Activated T-cell treated with anti-CD3 and anti-CD28 coated beads for 1 hour (primary cell): ENCODE measurements at places on chromosomes 1 and 21.

DNA sequence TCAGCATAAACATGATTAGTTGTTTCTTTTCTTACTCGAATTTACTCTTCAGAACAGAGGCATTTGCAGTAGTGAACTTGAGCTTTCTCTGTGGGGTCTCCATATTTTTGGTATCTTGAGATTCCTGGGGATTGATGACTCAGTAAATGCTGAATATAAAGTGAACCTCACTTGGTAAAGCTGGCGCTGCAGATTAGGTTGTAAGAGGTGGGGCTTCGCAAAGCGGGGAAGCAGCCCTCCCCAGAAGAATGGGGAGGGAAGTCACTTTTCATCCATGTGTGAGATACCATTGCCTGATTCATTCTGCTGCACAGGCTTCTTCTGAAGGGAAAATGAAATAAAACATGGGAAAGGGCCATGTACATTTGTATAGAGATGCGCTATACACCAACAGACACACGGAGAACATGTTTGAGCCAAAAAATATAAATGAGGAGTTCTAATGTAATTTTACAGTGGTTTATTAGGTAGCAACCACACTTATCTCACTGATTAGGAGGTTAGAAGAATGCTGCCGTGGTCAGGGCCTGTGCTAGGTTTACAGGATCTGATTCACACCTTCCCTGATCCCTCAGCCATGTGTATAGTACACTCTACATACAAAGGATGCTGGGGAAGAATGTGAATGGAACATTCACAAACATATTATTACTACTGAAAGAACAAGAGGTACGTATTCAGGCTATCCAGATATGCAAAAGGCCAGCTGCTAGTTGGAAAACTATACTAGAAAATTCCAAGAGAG lies 63.5 kb downstream of the DNTTIP2 start:
- DNase-seq: no peak

DNA sequence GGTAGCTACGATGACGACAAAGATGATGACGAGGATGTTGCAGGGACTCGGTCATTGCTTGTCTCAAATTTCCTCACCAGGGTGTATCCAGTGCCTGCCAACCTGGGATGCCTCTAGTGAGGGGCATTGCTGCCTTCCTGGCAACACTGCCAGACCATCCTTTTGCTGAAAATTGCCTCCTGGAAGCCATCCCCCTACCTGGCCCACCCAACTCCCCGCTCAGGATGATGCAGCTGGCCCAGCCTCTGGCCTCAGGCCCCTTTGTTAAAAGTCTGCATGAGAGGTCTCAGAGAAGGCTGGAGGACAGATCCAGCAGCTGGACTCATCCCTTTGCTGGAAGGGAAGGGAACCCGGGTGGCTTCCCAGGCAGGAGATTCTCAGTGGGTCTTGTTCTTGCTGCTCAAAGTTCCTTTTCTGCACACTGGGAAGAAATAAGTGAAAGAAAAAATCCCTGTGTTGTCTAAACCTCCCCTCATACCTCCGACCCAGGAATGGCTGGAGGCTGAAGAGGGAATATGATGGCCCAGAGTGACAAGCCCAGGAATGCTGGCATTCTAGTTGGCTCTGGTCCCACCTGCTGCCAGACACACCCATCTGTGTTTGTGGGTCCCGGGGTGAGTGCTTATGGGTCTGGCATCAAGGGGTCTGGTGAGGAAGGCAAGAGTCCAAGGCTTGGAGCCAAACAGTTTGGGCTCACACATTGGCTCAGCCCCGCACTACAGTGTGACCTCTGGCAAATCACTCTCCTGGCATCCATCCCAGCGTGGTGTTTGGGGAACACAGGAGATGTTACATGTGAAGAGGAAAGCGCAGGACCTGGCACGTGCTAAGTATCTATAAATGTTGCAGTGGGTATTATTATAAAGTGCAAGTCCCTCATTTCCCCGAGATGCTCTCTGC lies 6.7 kb upstream of the FNDC5 start:
- DNase-seq: no peak

GRCh38 chr1:44641126-44642102 lies 32.9 kb downstream of the TMEM53 start:
- no peak for DNase-seq

DNA sequence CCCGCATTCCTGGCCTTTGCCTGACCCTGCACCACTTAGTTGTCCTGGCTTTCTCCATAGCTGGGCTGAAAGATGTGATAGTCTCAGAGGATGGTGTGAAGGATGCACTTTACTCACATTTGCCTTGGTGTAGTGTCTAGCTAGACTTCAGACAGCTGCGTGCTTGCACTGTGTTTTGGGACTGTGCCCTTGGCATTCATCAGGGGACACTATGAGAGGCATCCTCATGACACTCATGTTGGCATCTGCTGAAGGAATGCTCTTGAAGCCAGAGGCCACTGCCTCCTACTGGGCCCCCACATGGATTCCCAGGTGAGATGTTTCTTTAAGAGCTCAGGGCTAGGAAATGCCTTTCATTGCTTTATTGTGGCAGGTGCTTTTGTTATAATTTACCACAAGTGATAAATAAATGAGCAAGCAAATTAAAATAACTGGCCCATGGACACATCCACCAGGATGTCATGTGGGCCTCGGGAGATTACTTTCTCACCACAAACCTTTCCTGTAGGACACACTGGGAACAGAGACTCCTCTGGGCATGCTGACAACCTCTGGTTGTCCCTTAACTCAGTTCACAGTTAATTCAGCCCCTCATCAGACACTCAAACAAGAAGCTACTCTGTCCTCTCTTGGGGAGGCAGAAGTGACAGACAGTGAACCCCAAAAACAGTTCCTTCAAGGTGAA lies 99.4 kb upstream of the SPATA6 start:
- no peak for DNase-seq

- no peak for DNase-seq
These were observed 157.6 kb downstream of the PGBD5 start for GRCh38 chr1:230268371-230269170.

- DNase-seq: no peak
These were observed 7.2 kb upstream of the MAP10 start for GRCh38 chr1:232797856-232798510.

- no peak for DNase-seq
These were observed 30.4 kb upstream of the GNG12 start for GRCh38 chr1:67863637-67864036.

DNA sequence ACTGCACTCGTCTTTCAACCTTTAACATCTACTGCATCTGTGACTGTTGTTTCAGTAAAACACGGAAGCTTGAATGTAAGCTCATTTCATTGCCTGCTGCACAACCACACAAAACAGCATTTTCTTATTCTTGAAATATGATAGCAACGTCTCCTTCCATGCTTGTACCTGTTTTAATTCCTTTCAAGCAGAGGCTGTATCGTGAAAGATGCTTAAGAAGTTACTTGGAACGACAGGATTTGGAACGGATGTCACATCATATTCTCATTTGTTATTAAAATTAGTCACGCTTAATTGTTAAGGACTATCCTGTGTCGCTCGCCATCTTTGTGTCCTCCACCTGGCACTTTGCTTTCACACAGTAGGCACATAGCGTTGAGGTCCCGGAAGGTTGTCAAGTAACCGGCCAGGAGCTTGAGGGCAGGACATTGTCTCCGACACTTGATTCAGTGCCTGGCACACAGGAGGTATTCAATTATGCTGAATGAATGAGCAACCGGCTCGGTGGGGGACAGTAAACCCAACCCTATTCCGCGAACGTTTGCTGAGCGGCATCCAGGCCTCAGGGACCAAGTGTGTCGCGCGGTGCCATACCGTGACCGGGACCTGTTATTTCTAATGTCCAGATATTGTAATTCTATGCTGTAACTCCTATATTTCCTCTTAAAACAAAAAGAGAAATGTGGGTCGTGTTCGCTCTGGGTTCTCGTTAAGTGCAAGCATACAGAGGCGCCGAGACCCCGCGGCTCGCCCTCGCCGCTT lies 499 bp upstream of the SH3GLB1 start:
- DNase-seq: peak; percentile 29

DNA sequence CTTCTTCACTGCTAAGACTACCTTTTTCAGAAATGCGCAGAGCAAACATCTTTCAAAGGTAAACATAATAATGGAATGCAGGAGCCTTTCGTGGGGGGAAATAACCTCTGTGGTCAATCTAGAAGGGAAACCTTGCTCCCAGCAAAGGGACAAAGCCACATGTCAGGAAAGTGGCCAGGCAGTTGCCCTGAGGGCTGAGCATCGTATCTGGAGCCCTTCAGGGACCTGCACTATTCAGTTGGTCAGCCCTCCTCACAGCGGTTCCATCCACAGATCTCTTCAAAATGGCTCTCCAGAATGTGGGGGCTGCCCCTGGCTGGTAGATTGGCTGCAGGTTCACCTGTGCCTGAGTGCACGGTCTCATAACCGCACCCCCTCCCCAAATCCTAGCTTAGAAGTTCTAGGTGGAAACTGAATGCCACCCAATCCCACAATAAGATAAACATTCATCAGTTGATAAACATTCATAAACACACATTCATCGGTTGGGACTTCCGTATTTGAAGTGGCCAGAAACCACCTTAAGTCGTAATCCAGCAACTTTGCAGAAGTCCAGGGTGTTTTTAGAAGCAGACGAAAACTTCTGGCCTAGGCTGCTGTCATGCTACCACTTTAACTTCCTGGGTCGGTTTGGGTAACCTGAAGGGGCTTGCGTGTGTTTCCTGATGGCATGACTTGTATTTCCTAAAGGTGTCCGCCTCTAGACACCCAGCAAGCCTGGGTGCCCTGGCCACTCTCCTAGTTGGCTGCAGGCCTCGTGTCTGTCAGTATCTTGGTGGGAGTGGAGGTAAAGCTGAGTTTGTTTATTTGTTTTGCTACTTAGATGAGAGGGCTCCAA lies 50.5 kb downstream of the RASSF5 start:
- DNase-seq: no peak

- no peak for DNase-seq
These were observed 6.1 kb upstream of the PSMA5 start for GRCh38 chr1:109432336-109432735.

GRCh38 chr21:46149205-46149901 lies 6.0 kb downstream of the FTCD start:
- no peak for DNase-seq

- no peak for DNase-seq
These were observed 180.6 kb upstream of the JUN start for GRCh38 chr1:58964428-58964827.

DNA sequence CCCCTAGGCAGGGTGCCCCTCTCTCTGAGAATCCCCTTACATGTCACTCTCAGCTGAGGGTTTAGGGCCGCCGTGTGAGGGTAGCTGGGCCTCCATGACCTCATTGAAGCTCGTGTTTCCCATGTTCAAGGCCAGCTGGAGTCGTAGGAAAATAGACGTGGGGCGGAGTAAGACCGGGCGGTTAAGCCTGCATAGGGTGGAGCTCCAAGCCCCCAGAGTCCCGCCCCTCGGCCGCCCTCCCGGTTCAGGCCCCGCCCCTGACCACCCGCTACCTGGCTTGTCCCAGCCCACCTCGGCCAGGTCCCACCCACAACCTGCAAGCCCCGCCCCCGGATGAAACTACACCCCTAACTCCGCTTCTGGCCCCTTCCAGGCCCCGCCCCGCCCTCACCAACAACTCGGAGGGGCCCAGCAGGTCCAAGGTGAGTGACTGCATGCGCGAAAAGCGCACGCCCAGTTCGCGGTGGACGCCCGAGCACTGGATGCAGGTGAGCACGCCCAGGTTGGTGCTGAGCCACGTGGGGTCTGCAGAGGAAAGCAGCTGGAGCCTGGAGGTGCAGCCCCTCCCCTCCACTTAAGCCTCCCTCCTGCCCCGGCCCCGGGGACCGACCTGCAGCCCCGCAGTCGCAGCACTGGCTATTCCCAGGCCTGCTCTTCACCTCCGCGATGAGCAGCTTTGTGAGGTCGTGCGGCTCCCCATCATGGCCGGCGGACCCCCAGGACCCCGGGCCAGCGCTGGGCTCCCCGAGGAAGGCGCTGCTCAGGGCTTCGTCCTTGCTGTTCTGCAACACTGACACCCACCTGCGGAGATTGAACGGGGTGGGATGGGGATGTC lies 12.2 kb upstream of the TCEA3 start:
- peak; percentile 19 for DNase-seq

- DNase-seq: no peak
These were observed 1.8 kb downstream of the RNF220 start for GRCh38 chr1:44406737-44407429.

DNA sequence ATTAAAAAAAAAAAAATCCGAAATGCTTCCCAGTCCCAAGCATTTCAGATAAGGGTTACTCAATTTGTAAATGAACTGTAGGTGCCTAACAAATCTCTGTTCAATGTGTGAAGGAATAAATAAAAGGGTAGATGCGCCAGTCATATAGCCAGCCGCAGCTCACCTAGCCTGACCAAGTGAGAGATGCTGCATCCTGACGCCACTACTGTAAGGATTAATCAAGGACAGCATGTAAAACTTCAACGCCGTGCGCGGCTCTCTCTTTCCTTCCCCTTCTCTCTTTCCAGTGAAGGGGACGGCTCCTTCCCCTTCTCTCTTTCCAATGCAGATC lies 441 bp downstream of the PPT1 start:
- DNase-seq: no peak

DNA sequence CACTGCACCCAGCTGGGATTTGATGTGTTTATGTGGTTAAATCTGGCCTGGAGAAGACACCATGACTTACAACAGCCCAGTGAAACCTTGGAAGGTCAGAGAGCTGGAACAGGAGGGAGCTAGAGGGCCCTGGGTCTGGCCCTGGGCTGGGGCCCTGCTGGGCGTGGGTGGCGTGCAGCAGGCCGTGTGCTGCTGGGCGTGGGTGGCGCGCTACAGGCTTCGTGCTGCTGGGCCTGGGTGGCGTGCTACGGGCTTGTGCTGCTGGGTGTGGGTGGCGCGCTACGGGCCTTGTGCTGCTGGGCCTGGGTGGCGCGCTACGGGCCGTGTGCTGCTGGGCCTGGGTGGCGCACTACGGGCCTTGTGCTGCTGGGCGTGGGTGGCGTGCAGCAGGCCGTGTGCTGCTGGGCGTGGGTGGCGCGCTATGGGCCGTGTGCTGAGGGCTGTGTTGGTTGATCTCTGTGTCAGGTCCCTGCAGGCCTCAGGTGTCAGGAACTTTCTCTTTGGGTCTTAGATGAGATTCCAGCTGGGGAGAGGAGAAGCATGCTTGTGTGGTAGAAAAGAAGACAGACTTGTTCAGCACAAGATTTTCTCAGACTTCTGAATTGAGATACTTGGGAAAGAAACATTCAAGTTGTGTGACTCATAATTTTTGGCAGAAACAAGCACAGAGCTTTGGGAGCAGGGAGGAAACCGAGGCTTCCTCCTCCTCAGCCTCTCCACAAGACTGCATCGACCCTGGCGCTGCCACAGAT lies 66.0 kb downstream of the COL18A1 start:
- DNase-seq: peak; percentile 18

GRCh38 chr1:156882543-156882942 lies 11.0 kb upstream of the PEAR1 start:
- DNase-seq: no peak
